Activated gamma-delta T cell treated with anti-CD3 and anti-CD28 coated beads, Interleukin-2, amount 50 U/mL, for 16 hours (primary cell): ENCODE measurements at places on chromosomes 3 and 15.

GRCh38 chr15:67335534-67336222 is 81.1 kb downstream of the IQCH start:
- no peak for DNase-seq

GRCh38 chr3:33030246-33030645 is 66.7 kb downstream of the GLB1 start:
- DNase-seq, result no peak

GRCh38 chr3:151568184-151568583 is 107.3 kb upstream of the IGSF10 start:
- no peak for DNase-seq

DNA sequence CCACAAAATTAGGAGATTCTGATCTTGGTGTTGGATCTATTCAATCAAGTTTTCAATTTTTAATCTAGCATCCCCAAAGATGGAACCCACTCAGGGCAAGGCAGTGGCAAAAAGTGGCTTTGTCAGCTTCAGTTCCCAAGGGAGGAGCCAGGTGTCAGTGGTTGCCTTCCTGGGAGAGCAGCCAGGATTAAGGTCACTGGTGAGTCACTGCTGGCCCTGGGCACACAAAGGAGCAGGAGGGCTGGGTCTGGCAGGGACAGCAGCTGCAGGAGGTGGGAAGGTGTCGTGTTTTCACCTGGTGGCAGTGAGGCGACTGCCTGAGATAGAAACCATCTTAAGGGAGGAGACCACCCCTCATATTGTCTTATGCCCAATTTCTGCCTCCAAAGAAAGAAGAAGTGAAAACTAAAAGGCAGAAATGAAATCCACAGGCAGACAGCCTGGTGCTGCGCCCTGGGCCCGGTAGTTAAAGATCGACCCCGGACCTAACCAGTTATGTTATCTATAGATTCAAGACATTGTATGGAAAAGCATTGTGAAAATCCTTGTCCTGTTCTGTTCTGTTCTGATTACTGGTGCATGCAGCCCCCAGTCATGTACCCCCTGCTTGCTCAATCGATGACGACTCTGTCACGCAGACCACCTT is 5.9 kb upstream of the KLHL25 start:
- no peak for DNase-seq

GRCh38 chr3:49135499-49135898 is 2.6 kb upstream of the LAMB2 start:
- no peak for DNase-seq

DNA sequence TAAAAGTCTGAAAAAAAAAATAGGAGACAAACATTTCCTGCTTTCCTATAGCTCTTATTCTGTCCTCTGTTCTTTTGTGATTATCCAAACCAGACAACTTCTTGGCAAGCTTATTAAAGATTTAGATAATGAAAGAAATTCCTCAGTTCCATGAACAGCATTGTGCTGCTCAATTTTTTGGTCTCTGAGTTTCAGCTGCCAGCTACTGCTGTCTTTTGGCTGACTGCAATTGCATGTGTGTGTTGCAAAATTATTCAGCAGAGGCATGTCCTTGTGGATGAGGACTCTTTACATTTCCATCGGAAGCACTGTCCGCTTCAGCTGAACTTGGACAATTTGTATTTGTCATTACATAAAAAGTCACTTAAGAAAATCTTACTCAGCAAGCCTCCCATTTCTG is 397.3 kb upstream of the RASGRP1 start:
- no peak for DNase-seq

DNA sequence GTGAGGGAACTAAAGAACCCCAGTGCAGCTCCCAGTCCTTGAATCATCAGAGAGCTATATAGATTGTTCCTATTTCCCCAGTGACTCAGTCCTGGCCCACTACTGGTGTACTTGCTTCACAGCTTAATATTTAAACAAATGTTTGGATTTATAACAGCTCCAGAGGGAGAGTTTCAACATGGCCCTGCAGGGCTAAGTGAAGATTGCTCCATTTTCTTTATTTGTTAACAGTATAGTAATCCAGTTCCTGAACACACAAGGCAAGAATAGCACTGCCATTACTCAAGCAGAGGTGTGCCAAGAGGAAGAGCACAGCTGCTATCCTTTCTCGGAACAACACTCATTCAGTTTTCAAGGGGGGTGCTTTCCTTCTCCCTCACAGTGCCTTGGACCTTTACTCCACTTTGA is 6.5 kb downstream of the SQOR start:
- no peak for DNase-seq

DNA sequence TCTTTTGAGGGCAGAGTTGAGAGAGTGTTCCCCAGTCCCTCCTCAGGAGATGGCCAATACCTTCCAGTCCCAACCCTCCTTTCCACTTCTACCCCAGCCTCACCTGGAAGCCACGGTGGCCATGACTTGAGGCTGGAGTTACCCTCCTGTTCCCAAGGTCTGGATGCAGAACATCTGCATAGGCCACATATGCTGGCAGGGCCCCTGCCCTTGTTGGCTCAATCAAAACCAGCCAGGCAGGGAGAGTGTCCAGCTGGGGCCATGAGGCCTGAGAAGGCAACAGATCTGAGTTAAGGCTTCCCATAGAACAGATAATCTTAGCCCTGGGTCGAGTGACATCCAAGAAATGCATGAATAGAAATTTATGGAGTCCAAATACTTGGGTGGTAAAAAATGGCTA is 23.6 kb upstream of the VIPR1 start:
- no peak for DNase-seq

- DNase-seq, result no peak
Measured at GRCh38 chr3:178618896-178619295, 82.7 kb downstream of the KCNMB2 start.

GRCh38 chr3:61425356-61425755 is 136.0 kb upstream of the PTPRG start:
- no peak for DNase-seq

- DNase-seq, result no peak
Measured at GRCh38 chr15:47398594-47398993, 318.7 kb upstream of the SEMA6D start.

DNA sequence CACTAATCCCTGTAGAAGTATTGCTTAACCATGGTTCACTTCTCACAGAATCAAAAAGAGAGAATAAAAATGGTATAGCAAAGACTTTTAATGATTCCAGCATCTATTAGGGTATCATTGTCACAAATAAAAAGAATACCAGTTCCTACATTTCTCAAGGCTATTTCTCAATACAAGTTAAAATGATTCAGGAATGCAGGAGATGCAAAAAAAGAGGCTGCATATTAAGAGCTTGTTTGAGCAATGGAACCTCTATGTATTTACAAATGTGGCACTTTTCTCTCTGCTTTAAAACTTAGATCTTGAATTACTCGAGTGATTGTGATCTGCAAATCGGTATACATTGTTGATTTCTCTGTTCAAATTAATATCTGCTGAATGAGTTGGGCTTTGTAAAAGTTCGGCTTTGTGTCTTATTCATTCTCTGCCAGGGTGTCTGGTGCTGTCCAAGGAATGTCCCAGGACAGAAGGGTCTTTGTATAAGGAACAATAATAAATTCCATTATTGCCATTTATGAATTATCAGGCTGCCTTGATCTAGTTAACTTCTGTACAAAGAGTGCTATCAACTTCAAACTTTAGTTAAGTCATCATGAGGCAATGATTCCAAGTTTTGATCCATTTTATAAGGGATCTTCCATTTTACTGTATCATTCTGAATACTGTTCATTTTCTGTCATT is 364.2 kb downstream of the RBMS3 start:
- DNase-seq, result no peak

GRCh38 chr15:26146202-26146601 is 283.1 kb upstream of the ATP10A start:
- DNase-seq, result no peak

DNA sequence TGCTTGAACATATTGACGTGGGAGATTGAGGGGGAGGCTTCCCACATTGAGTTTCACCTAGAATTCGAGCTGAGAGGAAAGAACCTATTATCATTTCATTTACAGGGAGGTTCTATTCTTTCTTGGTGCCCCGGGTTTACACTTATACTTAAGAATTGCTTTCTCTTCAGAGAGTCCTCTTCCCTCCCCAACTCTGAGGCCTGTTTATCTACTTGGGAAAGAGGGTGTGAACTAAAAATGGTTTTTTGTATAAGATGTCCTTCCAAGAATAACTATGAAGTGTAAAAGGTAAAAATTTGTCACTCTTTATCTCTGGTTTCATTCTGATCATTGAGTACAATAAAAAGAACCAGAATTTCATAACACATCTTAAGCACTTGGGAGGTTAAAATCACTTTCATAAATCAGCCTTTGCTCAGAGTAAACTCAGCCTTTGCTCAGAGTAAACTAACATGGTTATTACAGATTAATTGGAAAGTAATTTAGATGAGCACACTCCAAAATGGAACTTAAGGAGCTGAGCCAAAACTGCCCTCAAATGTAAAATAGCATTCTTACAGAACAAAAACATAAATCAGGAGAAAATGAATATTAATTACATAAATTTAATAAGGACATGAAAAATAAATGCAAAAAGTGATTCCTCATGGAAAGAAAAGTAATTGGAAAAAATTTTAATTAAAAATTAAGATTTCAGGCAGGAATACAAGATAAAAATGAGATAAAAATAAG is 75.2 kb downstream of the GADL1 start:
- no peak for DNase-seq

GRCh38 chr3:125148016-125148812 is 64.3 kb downstream of the SLC12A8 start:
- no peak for DNase-seq

DNA sequence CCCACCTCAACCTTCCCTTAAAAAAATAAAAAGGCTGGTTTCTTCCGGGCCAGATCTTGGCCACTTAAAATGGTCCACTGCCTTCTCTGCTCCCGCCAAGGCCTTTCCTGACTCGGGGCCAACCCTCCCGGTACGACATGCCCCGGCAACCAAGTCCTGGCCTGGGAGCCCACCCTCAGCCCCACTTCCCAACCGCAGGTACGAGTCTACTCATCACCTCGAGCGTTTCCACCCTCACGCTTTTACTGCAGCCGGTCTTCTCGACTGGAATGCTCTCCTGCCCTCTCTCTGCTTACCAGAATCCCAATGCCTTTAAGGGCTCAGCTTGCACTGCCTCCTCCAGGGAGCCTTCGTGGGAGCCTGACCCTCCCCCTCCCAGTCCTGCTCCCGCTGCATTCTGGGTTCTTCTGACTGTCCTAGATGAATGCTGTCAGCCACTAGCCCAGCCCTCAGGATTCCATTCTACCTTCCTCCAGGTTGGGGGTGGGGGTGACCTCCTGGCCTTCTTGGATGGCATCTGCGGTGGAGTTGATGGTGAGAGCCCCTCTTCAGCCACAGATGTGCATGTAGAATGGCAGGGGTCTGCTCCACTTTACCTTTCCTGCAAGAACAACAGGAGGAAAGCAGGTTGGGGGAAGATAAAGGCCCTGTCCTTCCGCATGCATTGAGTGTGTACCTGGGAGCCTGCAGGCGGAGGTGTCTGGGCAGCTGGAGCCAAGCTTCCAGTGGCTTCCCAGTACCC is 1.1 kb upstream of the CSRNP1 start:
- no peak for DNase-seq

DNA sequence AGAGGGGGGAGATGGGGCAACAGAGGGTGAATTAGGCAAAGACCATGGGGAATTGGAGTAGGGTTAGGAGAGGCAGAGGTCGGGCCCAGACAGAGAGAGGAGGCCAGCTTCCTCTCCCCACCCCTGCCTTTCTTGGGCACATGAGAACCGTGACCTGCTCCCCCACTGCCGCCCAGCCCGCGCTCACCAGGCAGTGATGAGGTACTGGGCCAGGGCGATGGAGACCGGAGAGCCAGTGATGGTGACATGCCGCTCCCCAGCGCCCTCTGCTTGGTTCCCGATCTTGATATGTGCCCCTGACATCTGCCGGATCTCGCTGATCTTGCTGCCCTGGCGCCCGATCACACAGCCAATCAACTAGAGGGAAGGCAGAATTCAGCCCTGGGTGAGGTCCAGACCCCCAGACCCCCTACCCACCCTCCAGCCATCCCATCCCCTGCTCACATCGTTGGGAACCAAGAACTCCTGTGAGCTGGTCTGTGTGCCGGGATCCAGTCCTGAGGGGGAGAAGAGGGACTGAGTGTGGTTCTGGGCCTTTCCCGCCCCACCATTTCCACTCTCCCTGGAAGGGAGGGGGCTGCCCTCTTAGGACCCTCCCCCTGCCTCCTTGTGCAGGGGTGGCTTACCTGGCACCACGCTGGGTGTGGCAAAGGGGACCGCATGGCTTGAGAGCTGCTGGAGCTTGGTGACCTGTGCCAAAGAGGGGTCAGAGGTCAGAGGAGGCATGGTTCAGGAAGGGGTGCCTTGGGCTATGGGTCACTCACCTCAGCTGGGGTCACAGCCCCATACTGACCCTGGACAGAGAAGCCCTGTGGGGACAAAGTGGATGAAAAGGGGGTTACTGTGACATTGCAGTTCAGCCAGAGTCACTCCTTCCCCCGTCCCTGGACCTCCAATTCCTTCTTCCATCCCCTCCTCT is 3.7 kb downstream of the GPR62 start:
- DNase-seq, result no peak

GRCh38 chr3:5317557-5317956 is 130.1 kb downstream of the EDEM1 start:
- DNase-seq, result no peak

DNA sequence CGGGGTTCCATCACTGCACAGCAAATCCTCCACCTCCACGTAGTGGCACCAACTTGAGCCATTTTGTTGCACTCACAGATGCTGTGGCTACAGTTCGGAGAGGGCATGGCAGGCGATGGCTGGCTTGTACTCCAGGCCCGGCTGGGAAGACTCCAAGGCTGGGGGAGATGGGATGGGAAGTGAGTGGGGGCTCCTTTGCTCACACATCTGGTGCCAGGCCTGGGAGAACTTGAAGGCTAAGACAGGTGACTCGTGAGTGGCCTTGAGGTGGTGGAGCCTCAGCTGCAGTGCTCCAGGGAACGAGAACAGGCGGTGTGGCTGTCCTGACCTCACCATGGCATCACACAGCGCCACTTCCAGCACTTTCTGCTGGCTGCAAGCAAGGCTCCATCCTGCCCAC is 87.9 kb downstream of the PLXNA1 start:
- DNase-seq, result no peak

DNA sequence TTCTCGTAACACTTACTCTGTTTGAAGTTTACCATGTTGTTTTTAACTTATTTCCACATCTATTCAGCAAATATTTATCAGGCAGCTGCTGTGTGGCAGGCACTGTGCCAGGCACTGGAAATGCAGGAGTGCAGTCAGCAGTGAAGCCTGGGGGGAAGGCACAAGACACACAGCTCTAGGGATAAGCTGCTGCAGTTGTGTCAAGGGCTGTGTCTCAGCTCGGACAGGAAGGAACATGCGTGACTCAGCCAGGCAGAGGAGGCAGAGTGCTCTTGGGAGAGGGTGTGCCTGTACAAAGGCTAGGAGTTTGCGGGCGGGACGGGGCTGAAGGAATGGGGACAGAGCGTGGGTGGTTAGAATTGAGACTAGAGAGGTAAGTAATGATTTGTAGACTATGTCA is 24.7 kb downstream of the LYSMD4 start:
- no peak for DNase-seq

GRCh38 chr3:151593928-151594327 is 133.1 kb upstream of the IGSF10 start:
- DNase-seq, result no peak

DNA sequence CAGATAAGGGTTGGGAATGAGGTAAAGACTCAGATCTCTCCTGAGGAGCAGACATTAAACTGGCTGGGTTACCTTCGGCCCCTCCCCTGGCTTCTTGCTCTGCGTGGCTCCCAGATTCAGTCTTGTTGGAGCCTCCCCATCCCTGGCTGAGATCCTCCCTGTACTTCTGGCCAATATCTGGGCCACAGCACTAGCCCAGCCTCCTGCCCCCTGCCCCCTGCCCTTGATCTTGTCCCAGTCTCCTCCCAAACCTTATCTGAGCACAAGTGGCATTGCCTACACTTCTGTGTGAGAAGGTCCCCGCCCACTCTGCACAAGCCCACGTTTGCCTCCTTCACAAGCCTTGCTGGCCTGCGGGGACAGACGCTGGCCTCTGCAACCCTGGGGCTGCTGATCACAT is 16.8 kb downstream of the PLA2G4F start:
- DNase-seq, result no peak
